ENCODE measurements at places on chromosomes 12 and 14.

DNA sequence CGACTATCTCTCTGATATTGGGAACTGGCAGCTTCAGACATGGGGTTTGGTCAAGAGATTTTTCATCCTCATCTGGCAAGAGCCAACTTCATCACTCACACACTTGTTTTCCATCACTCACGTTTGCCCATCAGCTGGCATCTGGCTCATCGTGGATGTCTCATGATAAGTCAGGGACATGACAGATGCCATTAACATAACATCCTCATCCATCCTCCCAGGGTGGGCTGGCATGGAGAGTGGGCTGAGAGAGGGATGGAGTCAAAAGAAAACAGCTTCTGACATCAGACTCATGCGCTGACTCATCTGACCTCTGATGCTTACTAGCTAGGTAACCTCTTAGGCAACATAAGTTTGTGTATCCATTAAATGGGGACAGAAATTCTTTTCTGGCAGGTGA, 1.8 kb upstream of the VSX2 start:
- no peak for DNase-seq

DNA sequence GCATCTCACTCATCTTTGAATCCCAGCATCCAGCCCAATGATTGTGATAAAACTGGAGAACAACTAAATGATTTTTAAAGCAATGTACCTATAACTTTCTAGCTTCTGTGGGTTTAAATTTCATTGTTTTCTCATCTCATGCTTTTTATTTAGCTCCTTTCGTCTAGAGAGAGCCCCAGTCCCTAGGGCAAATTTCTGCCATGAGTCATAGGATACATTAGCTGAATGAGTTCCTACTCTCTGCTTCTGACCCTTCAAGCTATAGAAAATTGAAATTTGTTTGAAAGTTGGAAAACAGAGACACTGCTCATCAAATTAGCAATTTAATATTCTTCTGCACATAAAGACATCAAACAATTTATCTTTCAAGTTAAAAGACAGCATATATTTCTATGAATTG, 113.9 kb downstream of the KIF21A start:
- no peak for DNase-seq

GRCh38 chr12:95520816-95521215, 30.5 kb downstream of the USP44 start:
- DNase-seq, result no peak

- DNase-seq, result no peak
Observed at GRCh38 chr12:92185052-92185451, 39.4 kb upstream of the BTG1 start.

DNA sequence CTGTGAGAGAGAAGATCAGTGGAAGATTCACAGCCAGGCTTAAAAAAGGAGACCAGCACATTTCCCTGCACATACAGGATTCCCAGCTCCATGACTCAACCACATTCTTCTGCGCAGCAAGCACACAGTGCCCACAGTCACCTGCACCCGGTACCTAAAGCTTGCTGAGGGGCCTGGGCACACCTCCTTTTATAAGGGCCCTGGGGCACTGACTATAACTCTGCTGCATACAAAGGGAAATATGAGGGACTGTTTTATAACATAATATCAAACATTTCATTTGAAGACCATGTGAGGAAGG, 322.9 kb downstream of the DAD1 start:
- no peak for DNase-seq

- no peak for DNase-seq
Observed at GRCh38 chr12:81329085-81329484, 251.2 kb downstream of the ACSS3 start.

DNA sequence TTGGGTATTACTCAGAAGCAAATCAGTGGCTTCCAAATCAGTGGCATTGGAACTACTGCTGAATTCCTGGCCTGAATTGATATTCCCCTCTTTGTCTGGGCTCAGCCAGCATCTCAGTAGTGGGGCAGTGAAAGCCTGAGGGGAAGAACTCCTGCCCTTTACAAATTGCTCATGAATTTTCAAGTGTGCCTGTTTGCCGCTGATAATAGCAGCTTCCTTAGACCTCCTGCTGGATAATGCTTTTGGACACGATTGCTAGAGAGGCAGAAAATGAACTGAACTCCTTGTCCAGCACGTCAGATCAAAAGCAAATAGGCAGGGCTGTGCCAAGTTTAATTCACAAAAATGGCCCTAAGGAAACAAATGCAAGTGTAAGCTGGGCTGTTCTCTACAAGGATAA, 91.3 kb upstream of the GZMB start:
- no peak for DNase-seq

DNA sequence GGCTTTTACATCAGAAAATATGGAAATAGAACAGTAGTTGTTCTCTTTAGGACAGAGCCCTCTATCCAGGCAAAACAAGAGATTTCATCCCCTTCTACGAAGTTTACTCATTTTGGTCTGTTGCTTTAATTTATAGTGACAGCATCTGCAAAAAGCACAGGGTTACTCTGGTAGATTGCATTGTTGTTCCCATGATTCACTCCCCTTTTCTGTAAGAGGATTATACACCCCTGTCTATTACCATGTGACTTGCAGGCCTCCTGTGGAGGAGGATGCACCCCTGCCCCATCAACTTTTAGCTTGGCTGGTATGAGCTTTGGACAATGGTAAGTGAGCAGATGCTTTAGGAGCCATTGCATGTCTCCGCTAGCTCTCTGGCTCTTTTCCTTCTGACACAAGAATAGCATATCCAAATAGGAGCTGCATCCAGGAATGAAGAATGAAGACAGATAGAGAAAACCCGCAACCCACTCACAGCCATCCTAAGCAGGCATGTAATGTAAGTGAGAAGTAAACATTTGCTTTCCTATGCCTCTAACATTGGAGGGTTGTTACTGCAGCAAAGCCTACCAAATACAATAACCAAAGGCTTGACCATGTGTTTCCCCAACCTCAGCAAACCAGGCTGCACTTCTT, 304.2 kb downstream of the AKAP6 start:
- no peak for DNase-seq
